ENCODE measurements at places on chromosomes 2 and 18. TPM values are rescaled to one million over a fixed set of nuclear protein-coding genes. Genes with fewer than 3 reads are reported as not detected.

- DNase-seq = no peak
Measured at GRCh38 chr2:27754831-27755230, 16.7 kb upstream of the MRPL33 start.

GRCh38 chr2:131656816-131657633 lies 129.3 kb downstream of the CCDC74A start:
- no peak for DNase-seq

DNA sequence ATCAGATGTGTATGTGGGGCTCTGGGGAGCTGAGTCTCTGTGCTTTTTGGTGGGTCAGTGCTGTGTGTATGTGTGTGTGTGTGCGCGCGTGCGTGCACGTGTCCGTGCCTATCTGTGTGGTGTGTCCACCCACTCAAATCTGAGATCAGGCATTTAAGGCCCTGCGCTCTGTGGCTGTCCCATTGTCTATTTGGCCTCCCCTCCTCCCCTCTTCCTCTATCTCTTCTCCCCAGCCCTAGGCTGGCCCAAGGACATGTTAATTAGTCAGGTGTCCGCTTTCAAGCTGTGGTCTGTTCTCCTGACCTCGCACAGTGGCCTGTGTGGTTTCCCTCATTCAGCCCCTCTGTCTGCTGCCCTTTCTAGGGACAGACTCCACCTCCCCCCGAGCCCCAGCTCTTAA lies 136.4 kb downstream of the DYSF start:
- DNase-seq = no peak

DNA sequence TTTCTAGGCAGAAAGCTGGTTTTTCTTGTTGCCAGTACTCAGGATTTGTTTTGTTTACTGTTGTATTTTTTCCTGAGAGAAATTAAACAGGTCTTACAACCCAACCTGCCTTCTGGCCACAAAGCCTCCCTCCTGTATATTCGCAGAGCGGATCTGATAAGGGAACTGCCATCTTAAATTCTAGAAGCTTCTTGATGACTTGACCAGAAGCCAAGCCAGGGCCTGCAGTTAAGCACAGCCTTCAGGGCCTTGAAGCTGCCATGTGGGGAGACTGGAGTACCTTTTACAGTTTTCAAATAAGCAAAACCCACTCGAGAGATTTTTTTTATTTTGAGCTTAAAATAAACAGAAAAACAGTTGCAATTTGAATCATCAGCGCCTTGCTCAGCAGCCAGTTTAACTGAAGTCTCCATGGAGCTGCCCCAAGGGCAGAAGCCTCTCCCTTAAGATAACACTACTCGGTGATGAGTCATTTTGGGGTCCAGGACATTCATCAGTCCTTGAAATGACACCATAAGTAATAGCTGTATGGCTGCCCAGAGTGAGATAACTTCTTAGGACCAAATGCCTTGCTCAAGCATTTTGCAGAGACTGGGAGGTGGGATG lies 51.5 kb upstream of the PHLPP1 start:
- DNase-seq = peak; percentile 10

Gene ANTXR1
- polyA plus RNA-seq = 192 TPM

Gene TUBA4B
- 0.55 TPM for polyA plus RNA-seq

GRCh38 chr2:209653134-209653533 lies 118.5 kb upstream of the UNC80 start:
- no peak for DNase-seq

DNA sequence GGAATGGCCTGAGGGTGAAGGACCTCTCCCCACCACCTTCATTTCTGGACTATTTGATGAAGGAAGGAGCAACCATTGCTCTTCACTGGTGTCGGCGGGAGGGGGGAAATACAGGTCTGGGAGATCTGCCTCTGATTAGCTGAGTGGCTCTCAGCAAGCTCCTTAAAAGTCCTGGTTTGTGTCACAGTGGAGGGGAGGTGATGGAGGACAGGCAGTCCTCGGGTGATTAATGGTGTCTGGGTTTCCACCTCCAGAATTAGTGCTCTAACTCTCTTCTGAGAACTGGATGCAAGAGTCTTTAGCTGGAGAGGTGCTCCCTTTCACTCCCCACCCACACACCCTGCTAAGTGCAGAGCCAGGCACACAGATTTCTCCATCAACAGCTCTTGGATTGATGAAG lies 83.2 kb downstream of the TTC32 start:
- DNase-seq = no peak

Gene RGPD3
- polyA plus RNA-seq = 0.12 TPM

Gene SIX3
- polyA plus RNA-seq = 0.73 TPM

GRCh38 chr2:158060160-158060834 lies 41.4 kb upstream of the UPP2 start:
- no peak for DNase-seq

DNA sequence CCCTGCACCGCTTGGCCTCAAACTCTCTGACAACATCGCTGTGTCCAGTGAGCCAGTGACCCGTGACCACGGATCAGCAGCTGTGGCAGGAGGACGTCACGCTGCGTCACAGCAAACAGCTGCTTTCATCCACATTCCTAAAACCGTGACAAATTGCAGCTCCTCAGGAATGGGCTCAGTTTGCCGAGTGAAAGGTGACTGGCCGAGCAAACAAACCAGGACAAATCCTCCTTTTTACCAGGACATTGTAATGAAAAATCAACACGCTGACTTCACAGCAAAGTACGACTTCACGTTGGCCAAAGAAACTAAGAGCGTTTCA lies 57.6 kb downstream of the PXDN start:
- no peak for DNase-seq

DNA sequence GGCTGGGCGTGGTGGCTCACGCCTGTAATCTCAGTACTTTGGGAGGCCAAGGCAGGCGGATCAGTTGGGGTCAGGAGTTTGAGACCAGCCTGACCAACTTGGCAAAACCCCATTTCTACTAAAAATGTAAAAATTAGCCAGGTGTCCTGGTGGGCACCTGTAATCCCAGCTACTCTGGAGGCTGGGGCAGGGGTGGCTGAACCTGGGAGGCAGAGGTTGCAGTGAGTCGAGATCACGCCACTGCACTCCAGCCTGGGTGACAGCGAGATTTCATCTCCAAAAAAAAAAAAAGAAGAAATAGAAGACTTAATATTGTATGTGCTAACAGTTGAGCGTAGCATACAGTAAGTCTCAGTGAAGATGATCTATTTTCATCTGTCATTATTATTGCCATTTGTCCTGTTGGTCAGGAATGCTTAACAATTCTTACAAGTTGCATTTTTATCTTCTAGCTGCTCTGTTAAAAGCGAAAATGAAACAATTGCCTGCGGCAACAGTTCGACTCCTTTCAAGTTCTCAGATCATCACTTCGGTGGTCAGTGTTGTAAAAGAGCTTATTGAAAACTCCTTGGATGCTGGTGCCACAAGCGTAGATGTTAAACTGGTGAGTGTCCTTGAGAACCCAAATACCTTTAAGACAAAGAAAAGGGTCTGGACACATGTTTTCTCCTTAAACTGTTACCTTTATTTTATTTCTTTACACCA lies 7.2 kb downstream of the PMS1 start:
- no peak for DNase-seq

Gene DCDC2C
- polyA plus RNA-seq = not detected

Gene KCNK3
- 1.6 TPM for polyA plus RNA-seq

DNA sequence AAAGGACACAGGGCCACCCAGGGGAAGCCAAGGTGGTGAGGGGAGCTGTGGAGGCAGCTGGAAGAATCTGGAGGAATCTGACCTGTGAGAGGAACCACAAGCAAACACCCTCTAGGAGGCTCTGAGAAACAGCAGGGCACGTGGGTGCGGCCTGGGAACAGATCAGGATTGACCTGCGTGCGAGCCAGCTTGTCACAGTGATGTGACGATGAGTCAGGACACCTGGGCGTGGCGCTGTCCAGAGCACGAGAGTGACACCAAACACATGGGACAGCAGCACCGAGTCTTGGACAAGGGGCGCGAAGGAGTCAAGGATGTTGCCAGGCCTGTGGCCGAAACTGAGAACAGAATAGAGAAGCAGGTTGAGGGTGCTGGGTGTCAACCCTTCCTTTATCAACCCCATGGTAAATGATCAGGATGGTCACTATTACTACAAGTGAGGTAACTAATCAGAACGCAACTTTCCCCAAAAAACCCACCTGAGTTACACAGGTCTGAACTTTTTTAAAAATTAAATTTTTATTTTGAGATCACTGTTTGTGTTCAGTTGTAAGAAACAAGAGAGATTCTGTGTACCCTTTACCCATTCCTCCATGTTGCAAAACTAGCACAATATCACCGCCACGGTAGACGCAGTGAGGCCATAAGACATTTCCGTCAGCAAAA lies 637 bp upstream of the SFT2D3 start:
- peak; percentile 91 for DNase-seq

Gene MDH1B
- 3.2 TPM for polyA plus RNA-seq

Gene DYNC1I2
- 88.1 TPM for polyA plus RNA-seq

Gene PDCD1
- polyA plus RNA-seq = not detected

DNA sequence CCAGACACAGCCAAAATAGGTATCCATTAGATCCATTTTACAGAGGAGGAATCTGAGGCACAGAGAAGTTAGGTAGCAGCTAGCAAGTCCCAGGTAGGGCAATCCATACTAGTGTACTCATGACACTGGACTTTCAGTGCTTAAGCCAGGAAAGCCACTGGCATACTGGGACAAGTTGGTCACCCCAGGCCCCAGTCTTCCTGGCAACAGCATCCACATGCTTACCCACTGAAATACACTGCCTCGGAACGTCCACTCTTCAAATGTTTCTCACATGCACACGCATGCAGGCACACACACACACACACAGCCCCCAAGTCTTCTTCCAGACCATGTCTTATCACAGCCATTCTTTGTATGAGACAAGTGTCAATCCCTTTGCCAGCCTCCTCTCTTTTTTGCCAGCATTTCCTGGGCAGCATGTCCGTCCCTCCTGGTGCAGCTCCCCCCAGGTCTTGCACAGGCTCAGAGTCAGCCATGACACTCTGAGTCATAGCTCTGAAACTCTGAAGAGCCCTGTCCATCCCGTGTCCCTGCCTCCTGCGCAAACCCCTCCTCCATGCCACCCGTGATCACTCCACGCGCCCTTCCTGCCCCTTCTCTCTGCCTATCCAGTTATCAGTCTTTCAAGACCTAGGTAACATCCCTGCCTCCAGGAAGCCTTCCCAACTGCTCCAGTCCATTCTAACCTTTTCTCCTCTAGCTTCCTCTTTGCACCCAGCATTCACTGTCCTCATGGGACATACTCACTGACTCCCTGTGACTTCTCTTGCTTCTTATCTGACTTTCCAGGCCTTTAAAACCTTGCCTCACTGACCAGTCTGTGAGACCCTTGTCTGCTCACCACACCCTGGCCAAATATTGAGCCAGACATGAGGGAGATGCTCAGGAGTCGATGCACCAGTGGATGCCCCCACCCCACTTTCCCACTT lies 10.9 kb upstream of the TEX261 start:
- no peak for DNase-seq

- no peak for DNase-seq
Measured at GRCh38 chr2:98293931-98294687, 52.1 kb upstream of the CNGA3 start.

Gene SDC1
- 157 TPM for polyA plus RNA-seq

DNA sequence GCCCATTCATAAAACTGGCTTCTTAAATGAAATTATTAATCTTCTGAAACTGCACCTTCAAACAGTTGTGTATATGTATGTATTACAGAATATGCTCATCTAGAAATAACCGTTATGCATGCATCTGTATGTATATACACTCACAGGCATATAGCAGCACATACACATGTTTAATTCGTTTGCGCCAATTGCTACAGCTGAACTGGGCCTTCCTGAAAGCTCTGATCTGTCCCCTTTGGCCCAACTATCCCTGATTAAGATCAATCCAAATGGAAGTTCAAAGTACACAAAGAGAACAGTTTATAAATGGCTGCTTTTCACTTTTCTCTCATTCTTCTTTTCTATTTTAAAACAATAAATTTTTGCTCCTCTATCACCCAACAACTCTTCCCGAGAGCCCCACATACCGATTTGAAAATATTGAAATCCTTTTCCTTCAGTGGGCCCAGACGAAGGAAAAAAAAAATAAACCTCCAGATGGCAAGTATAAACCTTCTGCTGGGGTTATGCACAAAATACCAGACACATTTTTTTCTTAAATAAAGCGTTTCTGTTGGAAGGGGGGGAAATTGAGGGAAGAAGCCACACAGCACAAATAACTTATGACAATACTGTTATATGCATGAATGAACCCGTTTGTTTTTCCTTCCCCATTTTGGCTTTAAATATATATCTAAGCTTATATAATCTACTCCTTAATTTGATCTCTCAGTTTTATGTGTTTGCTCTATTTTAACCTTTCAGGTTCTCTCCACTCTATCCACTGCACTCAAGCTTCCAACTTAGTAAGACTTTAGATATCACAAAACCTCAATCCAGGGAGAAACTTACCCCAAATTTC lies 267.3 kb downstream of the TCF4 start:
- DNase-seq = no peak

DNA sequence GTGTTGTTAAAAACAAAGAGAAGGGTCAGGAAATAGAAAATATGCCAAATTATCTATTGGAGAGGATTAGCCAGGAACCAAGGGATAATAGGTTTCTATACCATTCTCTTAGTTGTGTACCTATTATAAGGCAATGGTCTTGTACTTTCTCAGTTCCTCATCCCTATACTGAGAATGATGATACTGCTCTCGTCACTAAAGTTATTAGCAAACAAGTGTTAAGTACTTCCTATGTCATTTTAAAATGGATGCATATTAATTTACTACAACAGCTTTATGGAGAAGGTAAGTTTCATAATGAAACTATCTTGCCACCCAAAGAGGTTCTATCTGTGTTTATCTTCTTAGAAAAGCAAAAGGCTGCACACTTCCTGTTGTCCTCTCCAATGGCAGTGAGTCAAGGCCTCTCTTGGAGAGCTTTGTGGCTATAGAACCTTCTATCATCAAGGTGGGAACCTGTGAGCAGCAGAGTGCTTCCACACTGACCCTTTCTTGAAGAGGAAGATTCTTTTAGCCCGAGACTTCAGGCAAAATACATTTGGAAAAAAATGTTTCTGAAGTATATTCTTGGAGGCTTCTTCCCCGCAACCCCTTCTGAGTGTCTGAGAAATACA lies 460.7 kb upstream of the FANCL start:
- DNase-seq = no peak

- DNase-seq = peak; percentile 42
Measured at GRCh38 chr2:71190656-71191569, 36.0 kb downstream of the PAIP2B start.

- DNase-seq = peak; percentile 35
Measured at GRCh38 chr18:10142496-10143160, 228.8 kb downstream of the VAPA start.

GRCh38 chr2:217108086-217108485 lies 248.2 kb upstream of the TNP1 start:
- DNase-seq = no peak

Gene APCDD1
- not detected for polyA plus RNA-seq

GRCh38 chr2:53353135-53354114 lies 414.2 kb upstream of the CHAC2 start:
- DNase-seq = peak; percentile 75

- no peak for DNase-seq
Measured at GRCh38 chr2:218369330-218369729, 12.7 kb downstream of the CATIP start.
